Keratinocyte (primary cell): ENCODE measurements at places on chromosomes 11 and 22.

- no peaks in the 10 kb centered on the region for H3K27me3 ChIP-seq
- no peak overlapping the region for H3K4me3 ChIP-seq
- no peaks in the 10 kb centered on the region for H3K36me3 ChIP-seq
- H3K27ac ChIP-seq, result no peak overlapping the region
- peaks cover 7% of the 10 kb centered on the region for H3K4me1 ChIP-seq
These were observed 17.6 kb upstream of the CALCB start for GRCh38 chr11:15055620-15056356.

GRCh38 chr11:32088117-32088941 lies 2.5 kb upstream of the RCN1 start:
- peak overlapping the region; percentile 40 for H3K4me3 ChIP-seq
- H3K4me1 ChIP-seq, result peaks cover 22% of the 10 kb centered on the region
- H3K27ac ChIP-seq, result peak overlapping the region; percentile 10
- H3K36me3 ChIP-seq, result no peaks in the 10 kb centered on the region

DNA sequence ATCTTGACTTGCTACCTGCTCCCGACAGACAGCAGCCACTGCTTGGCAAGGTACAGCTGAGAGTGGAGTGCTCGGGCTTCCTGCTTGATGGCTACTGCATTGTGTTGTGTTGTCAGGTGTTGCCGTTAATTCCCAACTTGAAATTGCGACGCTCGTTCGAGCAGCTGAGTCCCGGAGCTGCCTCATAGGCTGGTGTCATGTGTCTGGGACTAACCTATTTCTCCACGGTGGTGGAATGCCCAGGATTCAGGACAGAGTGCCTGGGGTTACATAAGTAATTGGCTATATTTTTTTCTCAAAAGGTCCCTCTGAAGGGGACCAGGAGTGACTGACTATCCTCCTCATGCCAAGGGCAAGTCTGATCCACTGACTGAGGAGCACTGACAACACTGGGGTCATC lies 18.5 kb downstream of the COMMD9 start:
- no peaks in the 10 kb centered on the region for H3K4me1 ChIP-seq
- no peaks in the 10 kb centered on the region for H3K36me3 ChIP-seq
- no peak overlapping the region for H3K27ac ChIP-seq

DNA sequence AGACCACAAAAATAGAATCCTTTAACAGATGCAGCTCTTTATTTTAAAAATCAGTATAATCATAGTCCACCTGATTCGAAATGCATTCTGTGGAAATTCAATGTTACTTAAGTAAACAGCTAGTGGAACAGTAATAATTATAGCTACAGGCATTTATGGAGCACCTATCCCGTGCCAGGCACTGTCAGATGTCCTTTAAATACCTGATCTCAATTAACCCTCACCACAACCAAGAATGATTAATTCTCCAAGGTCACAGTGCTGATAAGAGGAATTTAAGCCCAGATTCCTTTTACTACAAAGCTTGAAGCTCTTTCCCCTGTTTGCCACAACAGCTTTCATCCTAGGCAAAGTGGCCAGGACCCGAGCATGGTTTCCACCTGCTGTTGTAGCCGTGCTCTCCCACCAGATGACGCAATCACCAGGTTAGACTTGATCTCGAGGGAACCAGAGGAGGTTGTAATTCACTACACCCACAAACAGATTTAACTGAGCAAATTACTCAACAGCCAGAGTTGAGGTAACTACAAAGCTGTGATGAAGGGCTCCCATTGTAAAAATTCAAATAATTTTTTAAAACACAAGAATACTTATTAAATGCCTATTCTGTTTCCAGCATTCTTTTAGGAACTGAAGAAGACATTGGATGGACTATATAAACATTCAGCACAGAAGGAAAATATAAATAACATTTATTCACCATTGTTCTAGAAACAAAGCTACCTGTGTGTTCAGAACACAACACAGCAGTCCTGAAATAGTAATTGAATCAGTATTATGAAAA lies 10.3 kb downstream of the PRDM10 start:
- no peaks in the 10 kb centered on the region for H3K36me3 ChIP-seq
- H3K4me1 ChIP-seq, result peaks cover 12% of the 10 kb centered on the region
- H3K27me3 ChIP-seq, result no peaks in the 10 kb centered on the region
- no peak for DNase-seq

GRCh38 chr11:66840317-66841091 lies 2.7 kb upstream of the RCE1 start:
- DNase-seq, result no peak
- peaks cover 40% of the 10 kb centered on the region for H3K36me3 ChIP-seq
- H3K27me3 ChIP-seq, result no peaks in the 10 kb centered on the region
- H3K4me1 ChIP-seq, result peaks cover 22% of the 10 kb centered on the region
- H3K4me3 ChIP-seq, result no peak overlapping the region
- no peak overlapping the region for H3K27ac ChIP-seq

GRCh38 chr11:36060926-36061325 lies 117.1 kb downstream of the LDLRAD3 start:
- no peak overlapping the region for H3K4me3 ChIP-seq
- H3K4me1 ChIP-seq, result no peaks in the 10 kb centered on the region
- H3K27ac ChIP-seq, result no peak overlapping the region
- no peaks in the 10 kb centered on the region for H3K27me3 ChIP-seq

- no peaks in the 10 kb centered on the region for H3K36me3 ChIP-seq
- no peak overlapping the region for H3K4me3 ChIP-seq
- H3K27me3 ChIP-seq, result no peaks in the 10 kb centered on the region
- H3K4me1 ChIP-seq, result no peaks in the 10 kb centered on the region
- no peak overlapping the region for H3K27ac ChIP-seq
- DNase-seq, result no peak
These were observed 261.3 kb downstream of the MN1 start for GRCh38 chr22:27540247-27540646.

DNA sequence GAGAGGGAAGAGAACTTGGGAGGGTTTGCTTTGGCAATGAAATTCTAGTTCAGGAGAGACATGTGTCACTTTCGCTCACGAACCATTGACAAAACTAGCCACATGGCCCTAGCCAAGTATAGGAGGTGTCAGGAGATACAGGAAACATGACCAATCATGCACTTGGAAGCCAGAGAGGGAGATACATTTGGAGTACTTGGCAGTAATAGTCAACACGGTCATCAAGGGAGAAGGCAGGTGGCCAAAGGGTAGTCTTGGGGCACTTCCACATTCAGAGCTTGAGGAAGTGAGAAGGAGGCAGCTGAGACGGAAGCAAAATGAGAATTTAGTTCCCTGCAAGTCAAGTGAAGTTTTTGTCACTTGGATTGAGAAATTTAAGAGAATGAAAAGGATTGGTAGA lies 26.4 kb upstream of the KIRREL3 start:
- H3K27ac ChIP-seq, result no peak overlapping the region
- no peak overlapping the region for H3K4me3 ChIP-seq
- no peaks in the 10 kb centered on the region for H3K4me1 ChIP-seq

- peaks cover 9% of the 10 kb centered on the region for H3K4me1 ChIP-seq
- no peak overlapping the region for H3K27ac ChIP-seq
- no peaks in the 10 kb centered on the region for H3K36me3 ChIP-seq
- no peak for DNase-seq
- H3K27me3 ChIP-seq, result no peaks in the 10 kb centered on the region
These were observed 364.1 kb upstream of the PITPNB start for GRCh38 chr22:28283068-28283654.

GRCh38 chr11:55457641-55458040 lies 89.9 kb downstream of the OR4A15 start:
- H3K4me3 ChIP-seq, result no peak overlapping the region
- H3K4me1 ChIP-seq, result no peaks in the 10 kb centered on the region
- no peak overlapping the region for H3K27ac ChIP-seq
- no peak for DNase-seq
- no peaks in the 10 kb centered on the region for H3K36me3 ChIP-seq

DNA sequence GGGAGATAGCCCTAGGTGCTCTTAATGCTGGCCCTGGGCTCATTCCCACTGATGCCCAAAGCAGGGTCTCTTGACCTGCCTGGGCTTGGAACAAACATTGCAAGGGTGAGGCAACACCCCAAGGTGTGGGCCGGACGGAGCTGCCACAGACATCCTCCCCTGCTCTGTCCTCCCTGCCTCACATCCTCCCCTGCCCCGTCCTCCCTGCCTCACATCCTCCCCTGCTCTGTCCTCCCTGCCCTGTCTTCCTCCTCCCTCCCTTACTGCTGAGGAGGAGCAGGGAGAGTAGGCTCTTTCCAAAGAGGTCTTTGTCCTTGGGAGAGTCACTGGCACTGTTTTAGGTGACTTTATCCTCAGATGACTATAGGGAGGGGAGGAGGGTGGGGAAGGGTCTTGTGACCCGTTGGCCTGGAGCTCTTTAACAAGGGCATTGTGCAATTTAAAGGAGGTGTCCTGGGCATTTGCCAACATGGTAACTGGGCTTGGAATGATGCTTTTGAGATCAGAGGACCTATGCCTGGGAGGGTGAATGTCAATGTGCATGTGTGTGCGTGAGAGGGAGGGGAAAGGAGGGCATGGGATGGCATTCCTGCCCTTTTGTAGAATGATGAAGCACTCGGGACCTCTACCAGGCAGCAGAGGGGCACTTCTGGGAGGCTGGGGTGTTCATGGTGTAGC lies 700 bp downstream of the FAM180B start:
- H3K4me1 ChIP-seq, result no peaks in the 10 kb centered on the region
- H3K4me3 ChIP-seq, result no peak overlapping the region
- H3K36me3 ChIP-seq, result peaks cover 8% of the 10 kb centered on the region
- H3K27ac ChIP-seq, result no peak overlapping the region
- DNase-seq, result no peak
- H3K27me3 ChIP-seq, result peaks cover 26% of the 10 kb centered on the region

DNA sequence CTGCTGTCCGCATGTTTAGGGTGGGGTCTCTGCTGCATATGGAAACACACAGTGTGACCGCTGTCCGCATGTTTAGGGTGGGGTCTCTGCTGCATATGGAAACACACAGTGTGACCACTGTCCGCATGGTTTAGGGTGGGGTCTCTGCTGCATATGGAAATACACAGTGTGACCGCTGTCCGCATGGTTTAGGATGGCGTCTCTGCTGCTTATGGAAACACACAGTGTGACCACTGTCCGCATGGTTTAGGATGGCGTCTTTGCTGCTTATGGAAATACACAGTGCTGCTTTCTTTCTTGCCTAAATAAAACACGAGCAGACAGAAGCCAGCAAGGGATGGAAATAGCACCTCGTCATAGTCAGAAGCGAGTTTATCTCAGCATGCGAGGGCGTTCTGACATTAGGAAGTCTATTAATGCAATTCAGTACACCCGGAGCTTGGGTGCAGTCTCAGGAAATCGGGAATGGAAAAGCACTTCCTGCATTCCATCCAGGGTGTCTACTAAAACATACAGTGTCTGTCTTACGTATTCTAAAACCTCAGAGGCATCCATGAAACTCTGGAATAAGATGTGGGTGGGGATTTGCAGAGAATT lies 32.6 kb upstream of the TOLLIP start:
- peaks cover 14% of the 10 kb centered on the region for H3K27me3 ChIP-seq
- no peak for DNase-seq
- H3K27ac ChIP-seq, result no peak overlapping the region
- H3K4me3 ChIP-seq, result no peak overlapping the region

- peak; percentile 75 for DNase-seq
- H3K27ac ChIP-seq, result no peak overlapping the region
- H3K36me3 ChIP-seq, result no peaks in the 10 kb centered on the region
These were observed 11.8 kb downstream of the MICAL3 start for GRCh38 chr22:18012531-18012930.

DNA sequence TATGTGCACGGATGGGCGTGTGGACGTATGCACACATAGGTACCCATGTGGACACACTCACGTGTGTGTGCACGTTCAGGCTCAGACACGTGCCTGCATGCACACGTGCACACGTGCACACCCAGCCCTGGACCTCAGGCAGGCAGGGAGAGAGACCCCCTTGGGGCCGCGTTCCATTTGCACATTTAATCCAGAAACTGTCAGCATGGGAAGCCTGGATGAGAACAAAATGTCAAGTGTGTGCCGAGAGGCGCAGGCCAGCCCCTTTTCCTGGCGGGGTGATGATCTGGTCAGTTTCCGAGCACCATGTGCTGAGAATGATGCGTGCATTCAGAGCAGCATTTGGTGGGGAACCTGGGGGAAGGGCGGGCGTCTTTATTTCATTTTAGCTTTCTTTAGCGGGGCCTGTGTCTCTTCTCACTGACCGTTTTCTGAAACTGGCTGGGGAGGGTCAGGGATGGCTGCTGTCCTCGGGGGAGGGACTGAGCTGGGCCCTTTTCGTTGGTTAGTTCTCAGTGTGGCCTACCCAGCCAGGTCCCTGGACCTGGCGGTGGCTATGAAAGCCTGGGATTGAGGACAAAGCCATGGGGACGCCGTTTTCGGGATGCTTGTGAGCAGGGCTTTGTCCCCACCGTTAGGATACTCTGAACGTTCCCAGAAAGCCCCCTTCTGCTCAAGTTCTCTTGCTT lies 96.3 kb downstream of the KCNQ1 start:
- H3K4me3 ChIP-seq, result no peak overlapping the region
- no peak for DNase-seq
- H3K36me3 ChIP-seq, result no peaks in the 10 kb centered on the region
- no peaks in the 10 kb centered on the region for H3K27me3 ChIP-seq

- H3K27me3 ChIP-seq, result peaks cover 17% of the 10 kb centered on the region
- no peaks in the 10 kb centered on the region for H3K36me3 ChIP-seq
- peaks cover 3% of the 10 kb centered on the region for H3K4me1 ChIP-seq
- no peak within 1 kb of the TSS for H3K27ac ChIP-seq
- no peak for DNase-seq
These were observed at the start of gene NOX4 for GRCh38 chr11:89490981-89491690. NOX4 (minus strand) TSS chr11:89491375; CDS start chr11:89491246, 129 bp downstream.

DNA sequence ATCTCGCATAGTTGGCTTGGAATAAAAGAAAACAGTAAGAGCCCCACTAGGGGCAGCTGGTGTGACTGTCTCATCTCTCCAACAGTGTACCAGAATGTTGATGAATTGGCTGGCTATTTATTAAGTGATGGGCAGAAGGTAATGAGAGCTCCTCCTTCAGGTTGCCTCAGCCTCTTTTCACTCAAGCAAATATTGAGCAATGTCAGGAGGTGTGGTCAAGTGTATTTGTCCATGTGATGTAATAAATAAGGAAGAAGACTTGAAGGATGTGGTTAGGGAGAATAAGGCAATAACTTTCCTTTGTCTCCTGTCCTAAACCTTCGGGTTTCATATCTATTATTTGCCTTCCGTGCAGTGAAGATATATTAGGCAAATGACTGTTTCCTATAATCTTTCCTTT lies at the start of gene TCN1:
Gene TCN1 (minus strand): TSS at position 91 of the 400 bp plus-strand sequence. CDS start 17 bp downstream, at position 74.
- H3K27ac ChIP-seq, result no peak within 1 kb of the TSS
- no peaks in the 10 kb centered on the region for H3K27me3 ChIP-seq
- no peaks in the 10 kb centered on the region for H3K36me3 ChIP-seq
- no peak within 1 kb of the TSS for H3K4me3 ChIP-seq
- H3K4me1 ChIP-seq, result peaks cover 8% of the 10 kb centered on the region

- no peak overlapping the region for H3K4me3 ChIP-seq
- H3K27ac ChIP-seq, result no peak overlapping the region
- no peaks in the 10 kb centered on the region for H3K27me3 ChIP-seq
- no peaks in the 10 kb centered on the region for H3K4me1 ChIP-seq
- no peaks in the 10 kb centered on the region for H3K36me3 ChIP-seq
These were observed 151.1 kb downstream of the JRKL start for GRCh38 chr11:96540875-96541274.

- H3K27me3 ChIP-seq, result no peaks in the 10 kb centered on the region
- H3K4me1 ChIP-seq, result peaks cover 79% of the 10 kb centered on the region
- H3K4me3 ChIP-seq, result no peak overlapping the region
- DNase-seq, result peak; percentile 21
These were observed 28.5 kb downstream of the MAML2 start for GRCh38 chr11:96314326-96315020.
